ENCODE measurements at places on chromosomes 3 and 15. TPM values are rescaled to one million over a fixed set of nuclear protein-coding genes. Genes with fewer than 3 reads are reported as not detected.

DNA sequence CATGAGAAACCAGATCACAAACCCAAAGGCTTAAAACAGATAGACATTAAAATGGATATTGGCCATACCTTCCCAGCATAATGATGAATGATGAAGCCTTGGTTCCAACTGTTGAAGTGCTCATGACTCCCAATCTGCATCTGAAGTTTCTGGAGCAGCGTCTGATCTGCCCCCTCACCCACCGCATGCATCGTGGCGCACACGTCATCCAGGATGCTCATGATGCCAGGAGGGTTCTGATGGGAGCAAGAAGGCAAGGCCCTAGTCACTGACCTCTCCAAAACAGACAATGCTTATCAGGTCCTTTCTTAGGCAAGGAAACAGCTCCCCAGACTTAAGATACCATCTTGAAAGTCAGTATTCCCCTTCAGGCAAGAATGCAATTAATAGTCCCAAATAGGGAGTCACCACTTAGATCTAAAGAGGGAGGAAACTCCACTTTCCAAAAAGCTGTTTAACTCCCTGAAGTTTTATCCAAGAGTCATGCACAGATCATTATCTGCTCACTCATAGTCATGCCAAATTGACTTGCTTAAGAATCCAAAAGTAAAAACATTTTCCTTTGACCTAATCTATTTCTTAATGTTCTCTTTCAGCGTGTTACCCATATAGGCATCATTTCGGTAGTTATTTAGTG lies 2.1 kb downstream of the LDHAL6B start:
- no peak for DNase-seq

SLC25A20 gene
- total RNA-seq = 22.4 TPM

ANKUB1 gene
- total RNA-seq = not detected

GP9 gene
- total RNA-seq = not detected

DNA sequence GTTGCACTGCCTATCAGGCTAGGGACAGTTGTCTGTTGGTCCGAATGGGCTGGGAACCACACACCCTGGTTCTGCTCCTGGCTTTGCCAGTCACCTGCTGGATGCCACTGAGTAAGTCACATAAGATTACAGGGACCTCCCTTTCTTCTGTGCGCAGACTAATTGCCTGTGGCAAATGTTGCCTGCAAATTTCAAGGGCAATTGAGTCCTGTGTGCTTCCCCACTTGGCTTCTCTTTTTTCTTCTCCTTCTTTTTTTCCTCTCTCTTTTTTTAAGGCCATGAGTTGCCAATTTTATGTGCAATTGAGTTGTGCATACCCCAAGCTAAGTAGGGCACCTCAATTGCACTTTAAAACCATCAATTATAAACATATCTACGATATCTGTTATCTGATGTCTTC lies 963.4 kb downstream of the MCTP2 start:
- no peak for DNase-seq

DNA sequence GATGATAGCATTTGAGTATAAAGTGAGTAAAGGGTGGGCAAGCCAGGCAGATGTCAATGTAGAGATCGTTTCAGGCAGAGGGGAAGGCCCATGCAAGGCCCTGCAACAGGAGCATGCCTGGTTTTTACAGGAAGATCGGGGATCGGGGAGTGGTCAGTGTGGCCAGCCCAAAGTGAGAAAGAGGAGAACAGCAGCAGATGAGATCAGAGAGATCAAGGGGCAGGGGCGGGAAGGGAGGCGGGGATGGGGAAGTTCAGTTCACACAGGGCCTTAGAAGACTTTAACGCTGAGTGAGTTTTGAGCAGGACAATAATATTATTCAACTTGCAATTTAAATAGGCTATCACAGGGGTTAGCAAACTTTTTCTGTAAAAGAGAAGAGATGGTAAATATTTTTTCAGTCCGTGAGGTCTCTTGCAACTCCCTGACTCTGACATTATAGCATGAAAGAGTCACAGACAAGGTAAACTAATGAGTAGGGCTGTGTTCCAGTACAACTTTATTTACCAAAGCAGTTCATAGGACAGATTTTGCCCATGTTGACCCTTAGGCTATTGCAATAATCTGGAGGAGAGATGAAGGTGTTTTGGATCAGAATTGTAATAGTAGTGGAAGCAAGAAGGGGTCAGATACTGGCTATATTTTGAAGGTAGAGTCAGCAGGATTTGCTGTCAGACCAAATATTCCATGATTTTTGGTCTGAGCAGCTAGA lies 12.4 kb upstream of the CD47 start:
- no peak for DNase-seq

DNA sequence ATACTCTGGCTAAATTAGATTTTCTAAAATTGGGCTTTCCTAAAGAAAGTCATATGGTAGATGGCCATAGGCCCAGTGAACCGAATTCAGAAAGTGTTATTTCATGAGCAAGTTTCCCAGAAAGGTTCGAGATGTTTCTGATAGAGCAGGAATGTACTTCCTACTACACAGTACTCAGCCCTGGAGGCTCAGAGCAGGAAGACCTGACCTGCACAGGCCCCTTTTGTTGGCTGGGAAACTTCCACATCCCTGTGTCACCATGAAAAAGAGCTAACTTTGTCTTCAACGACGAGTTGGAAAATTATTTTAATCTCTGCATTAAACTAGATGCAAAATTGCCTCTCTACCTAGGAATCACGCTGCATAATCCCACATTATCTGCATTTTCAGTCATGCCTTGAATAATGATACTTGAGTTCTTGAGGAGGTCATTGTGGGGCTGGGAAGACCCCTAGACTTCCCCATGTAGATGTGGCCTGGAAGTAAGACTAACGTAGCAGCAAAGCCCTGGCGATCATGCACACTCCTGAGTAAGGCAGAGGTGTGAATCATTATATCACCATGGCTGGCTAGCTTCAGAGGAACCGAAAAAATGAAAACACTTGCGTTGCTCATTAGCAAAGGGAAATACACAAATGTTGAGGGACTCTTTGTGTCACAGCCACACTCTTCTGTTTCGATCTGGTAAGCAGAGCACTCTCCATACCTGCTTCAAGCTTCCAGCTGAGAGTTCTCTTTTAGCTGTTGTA lies 47.1 kb downstream of the CMTM7 start:
- peak; percentile 33 for DNase-seq

DNA sequence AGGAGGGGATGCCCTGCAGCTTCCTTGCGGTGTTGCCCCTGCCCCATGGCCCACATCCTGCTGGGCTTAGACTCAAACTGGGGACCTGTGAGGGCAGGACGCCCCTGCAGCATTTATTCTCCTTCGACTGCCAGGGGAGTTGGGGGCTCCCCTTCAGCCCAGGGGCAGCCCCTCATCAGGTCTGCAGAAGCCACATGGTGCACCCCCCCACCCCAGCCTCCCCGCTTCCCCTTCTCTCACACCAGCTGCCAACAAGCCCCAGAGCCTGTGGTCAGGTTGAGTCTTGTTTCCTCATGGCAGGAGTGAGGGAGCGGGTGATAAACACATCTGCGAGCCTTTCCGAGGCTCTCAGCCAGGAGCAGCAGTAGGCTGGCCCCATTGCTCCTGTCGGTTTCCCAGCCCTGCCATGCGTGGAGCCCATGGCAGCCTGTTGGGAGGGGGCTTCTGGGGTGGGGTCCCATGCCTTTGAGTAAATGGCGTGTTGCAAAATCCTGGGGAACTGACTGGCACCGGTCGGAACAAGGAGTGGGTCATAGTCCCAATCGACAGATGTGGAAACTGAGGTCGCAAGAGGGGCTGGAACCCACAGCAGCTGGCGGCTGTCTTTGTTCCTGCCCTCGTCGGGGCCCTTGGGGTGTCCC lies 27.8 kb downstream of the WNT7A start:
- DNase-seq = no peak
